ENCODE measurements at places on chromosomes 12 and 14.

DNA sequence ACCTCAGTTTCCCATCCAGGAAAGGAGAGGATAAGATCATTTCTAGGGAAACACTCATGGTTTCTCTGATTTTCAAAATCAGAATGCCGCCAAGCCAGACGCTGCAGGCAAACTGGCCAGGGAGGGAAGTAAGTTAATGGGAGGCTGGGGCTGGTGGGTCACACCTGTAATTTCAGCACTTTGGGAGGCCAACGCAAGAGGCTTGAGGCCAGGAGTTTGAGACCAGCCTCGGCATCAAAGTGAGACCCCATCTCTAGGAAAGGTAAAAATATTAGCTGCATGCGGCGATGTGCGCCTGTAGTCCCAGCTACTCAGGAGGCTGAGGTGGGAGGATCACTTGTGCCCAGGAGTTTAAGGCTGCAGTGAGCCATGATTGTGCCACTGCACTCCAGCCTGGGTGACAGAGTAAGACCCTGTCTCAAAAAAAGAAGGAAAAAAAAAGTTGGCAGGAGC lies 587 bp downstream of the SELPLG start:
- no peak for DNase-seq

- DNase-seq: no peak
Measured at GRCh38 chr14:34254571-34254970, 207.5 kb downstream of the SPTSSA start.

- no peak for DNase-seq
Measured at GRCh38 chr14:36820111-36820709, 158.6 kb downstream of the PAX9 start.

GRCh38 chr14:106831322-106831720 lies 1304.9 kb downstream of the TMEM121 start:
- DNase-seq: no peak

GRCh38 chr12:12599750-12600643 lies 11.7 kb upstream of the CREBL2 start:
- no peak for DNase-seq

GRCh38 chr12:14157088-14157747 lies 175.8 kb upstream of the GRIN2B start:
- DNase-seq: peak; percentile 4

Measured in Caki2 (cell line).